ENCODE measurements at places on chromosomes 7 and 10.

DNA sequence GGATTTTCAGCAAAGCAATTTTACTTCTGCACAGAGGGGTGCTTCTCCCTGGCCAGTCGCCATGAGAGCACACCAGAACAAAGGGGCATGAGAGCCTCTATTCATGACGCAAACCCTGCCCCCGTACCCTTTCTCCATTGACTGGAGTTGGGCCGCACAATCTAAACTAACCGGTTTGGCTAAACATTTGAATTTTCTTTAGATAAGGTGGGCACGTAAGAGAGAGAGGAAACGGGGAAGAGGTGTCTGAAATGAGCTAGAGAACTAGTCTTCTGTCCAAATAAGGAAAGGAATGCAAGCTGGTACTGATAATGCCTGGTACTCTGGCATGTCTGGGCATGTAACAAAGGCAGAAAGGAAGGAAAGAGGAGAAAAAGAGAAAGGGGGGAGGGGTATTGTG, 13.2 kb upstream of the SCIN start:
- DNase-seq: no peak

GRCh38 chr7:149457766-149458165, 3.1 kb downstream of the ZNF777 start:
- no peak for DNase-seq

GRCh38 chr10:123757853-123758252, 91.7 kb downstream of the GPR26 start:
- no peak for DNase-seq

GRCh38 chr10:57973451-57973850, 294.2 kb downstream of the IPMK start:
- DNase-seq: no peak

DNA sequence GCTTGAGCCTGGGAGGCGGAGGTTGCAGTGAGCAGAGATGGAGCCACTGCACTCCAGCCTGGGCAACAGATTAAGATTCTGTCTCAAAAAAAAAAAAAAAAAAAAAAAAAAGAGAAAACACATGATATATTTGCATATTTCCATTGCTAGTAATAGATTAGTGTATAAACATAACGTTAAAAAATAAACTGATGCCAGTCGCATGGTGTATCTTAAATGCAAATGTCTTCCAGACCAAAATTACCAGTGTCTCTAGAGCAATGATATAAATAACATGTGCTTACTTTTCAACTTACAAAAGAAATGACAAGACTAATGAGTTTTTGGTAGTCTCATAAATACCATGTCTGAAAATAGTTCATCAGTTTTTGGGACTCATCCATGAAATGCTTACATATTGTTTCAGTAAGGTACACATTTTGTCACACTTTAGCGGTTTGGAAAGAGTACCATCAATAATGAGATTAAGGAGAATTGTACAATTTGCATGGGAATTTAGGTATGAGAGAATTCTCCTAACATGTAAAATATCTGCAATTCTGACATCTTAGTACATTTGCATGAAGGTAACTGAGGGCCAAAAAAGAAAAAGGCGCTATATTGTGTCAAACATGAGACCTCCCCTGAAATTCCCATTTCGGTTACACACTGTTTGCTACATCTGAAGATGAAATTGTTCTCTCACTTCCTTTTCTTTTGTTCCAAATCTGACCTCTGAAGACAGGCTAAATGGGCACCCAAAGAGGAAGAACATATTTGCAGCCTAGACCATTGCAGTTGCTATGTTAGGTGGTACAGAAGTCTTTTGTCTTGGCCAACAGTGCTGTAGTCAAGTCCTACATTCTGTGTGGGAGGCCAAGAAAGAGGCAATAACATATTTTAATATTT, 51.5 kb upstream of the PIP4K2A start:
- DNase-seq: no peak

- DNase-seq: no peak
Measured at GRCh38 chr7:80386686-80387085, 125.2 kb downstream of the GNAT3 start.

GRCh38 chr10:118243907-118244306, 98.2 kb downstream of the FAM204A start:
- DNase-seq: no peak

DNA sequence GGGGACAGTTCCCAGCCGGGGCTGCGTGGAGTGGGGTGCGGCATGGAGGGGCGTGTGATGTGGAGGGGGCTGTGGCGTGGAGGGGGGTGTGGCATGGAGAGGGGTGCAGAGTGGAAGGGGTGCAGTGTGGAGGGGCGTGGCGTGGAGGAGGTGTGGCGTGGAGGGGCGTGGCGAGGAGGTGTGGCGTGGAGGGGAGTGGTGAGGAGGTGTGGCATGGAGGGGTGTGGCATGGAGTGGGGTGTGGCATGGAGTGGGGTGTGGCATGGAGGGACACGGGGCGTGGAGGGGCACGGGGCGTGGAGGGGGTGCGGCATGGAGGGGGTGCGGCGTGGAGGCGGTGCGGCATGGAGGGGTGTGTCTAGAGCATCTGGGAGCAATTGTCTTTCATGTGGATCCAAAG, 33.6 kb downstream of the NKX6-2 start:
- DNase-seq: no peak

GRCh38 chr7:154383045-154383444, 330.8 kb downstream of the DPP6 start:
- DNase-seq: no peak

GRCh38 chr7:34401776-34402175, 256.2 kb upstream of the NPSR1 start:
- DNase-seq: no peak

DNA sequence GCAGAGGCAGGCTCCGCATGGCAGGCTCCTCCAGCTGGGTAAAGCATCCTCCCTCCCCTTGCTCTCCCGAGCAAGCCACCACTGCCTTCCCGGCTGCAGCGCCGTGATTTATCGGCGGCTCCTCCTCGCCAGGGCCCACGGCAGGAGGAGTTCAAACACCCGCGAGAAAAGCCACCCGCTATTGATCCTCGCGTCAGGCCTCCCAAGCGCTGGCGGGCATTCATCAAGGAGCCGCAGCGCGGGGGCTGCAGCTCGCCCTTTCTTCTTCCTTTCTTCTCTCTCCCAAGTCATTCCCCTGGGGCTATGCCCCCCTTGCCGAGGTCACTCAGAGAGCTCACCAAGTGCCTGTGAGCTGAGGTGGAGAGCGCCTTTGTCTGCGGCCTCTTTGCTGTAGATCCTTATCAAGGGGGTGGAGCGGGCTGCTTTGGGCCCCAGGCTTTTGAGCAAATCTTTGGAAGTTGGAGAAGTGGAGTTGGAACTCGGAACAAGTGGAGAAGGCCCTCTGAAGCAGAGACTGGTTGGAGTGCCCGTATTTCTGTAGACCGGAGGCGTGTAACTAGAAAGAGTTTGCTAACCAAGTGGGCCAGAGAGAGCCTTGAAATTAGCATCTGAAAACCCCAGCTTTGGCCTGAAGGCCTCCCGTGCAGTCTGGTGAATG, 107.2 kb upstream of the PPIF start:
- DNase-seq: no peak

- DNase-seq: no peak
Measured at GRCh38 chr10:75857269-75857846, 425.9 kb downstream of the LRMDA start.

- no peak for DNase-seq
Measured at GRCh38 chr7:66640802-66641525, 12.3 kb downstream of the KCTD7 start.

GRCh38 chr10:89294721-89295239, 7.1 kb upstream of the IFIT2 start:
- DNase-seq: no peak

DNA sequence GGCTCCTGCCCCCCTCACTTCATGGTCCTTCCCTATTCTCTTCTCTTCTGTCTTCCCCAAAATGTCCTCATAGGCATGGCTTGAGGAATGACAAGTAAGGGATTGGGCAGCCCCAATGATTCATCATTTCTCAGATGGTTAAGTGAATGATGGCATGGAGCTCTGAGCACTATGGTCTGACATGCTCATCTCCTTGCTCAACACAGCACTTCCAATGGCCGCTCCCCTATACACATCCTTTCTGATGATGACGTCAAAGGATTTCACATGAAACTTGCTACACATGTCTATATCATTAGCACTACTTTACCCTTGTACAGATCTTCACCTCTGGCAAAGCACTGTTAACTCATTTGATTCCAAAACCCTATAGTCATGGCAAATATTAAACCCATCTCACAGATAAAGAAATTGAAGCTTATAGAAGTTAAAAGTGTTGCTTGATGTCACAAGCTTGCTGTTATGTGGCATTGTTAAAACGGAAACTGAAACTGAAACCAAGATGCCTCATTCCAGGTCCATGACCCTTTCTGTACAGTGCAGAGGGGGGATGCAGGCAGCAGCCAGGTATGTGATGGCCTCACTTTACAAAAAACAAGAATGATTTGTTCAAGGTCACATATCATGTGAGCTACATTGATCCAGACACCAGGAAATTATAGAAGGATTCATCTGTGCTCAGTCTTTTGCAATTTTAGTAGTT, 90.0 kb upstream of the PLXNA4 start:
- DNase-seq: no peak

GRCh38 chr10:10914144-10914543, 103.5 kb upstream of the CELF2 start:
- DNase-seq: no peak

GRCh38 chr7:64533756-64534155, 29.1 kb downstream of the ZNF680 start:
- DNase-seq: no peak

DNA sequence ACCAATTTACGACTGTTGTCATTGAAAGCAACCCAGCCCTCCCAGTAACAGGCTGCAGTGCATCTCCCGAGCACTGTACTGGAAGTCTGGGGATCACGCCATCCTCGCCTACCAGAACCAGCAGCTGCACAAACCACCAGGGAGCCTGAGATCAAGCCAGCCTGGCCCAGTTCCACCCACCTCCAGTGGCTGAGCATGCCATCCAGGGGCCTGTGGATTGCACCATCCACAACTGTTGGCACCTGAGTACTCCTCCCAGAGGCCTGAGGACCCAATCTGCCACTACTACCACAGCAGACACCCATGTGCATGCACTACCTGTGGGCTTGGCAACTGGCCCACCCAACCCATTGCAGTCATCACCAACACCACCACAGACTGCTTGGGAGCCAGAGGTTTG, 44.2 kb downstream of the HERPUD2 start:
- no peak for DNase-seq

- DNase-seq: no peak
Measured at GRCh38 chr7:148397985-148398384, 192.6 kb upstream of the C7orf33 start.

GRCh38 chr7:142645777-142646176, 103.5 kb upstream of the PRSS1 start:
- DNase-seq: no peak

DNA sequence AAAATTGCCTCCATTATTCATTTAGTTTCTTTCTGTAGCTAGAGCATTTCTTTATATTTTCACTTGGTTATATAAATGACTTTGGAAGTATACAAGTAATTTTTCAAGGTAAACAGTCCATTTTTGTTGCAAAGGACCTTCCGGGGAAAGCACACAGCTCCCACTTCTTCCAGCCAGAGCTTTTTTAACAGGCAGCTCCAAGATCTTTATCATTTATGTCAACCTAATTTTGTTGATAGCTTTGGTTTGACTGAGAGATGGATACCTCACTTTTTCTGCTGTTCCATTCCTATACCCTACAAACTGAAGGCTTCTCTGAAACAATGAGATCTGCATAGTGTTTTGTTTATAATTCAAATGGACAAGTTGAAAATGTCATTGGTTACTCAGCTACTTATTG, 49.3 kb upstream of the RAB11FIP2 start:
- no peak for DNase-seq

- no peak for DNase-seq
Measured at GRCh38 chr7:34025600-34025999, 120.3 kb downstream of the BMPER start.

DNA sequence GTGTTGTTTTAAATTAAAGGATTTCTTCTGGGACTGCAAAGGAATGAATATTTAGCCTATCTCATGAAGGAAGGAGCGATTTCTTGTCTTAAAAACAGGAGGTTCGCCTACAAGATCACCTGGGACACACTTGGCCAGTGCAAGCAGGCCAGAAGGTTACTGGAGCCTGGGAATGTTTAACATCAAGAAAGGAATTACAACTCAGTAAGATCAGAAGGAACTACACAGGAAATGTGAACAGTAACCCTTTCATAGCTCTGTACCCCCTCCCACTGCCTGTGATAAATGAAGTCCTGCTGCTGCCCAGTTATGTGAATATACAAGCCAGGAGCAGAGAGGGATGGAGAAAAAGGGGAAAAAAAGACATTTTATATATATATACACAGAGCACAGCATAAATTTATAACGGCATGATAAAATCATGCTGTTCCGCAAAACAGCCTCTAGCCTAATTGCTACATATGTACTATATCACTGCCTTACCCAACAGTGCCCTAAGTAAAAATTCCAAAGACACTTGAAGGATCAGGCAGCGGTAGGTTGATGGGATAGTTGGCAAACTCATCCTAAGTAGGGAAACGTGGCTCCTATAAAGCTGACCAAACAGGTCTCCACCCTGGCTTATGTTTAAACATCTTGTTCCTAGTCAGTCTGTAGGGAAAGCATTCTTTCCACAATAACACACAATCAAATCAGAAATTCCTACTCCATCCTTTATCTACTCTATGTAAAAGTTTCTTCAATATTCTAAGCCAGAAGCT, 63.8 kb downstream of the ZNF438 start:
- DNase-seq: no peak

DNA sequence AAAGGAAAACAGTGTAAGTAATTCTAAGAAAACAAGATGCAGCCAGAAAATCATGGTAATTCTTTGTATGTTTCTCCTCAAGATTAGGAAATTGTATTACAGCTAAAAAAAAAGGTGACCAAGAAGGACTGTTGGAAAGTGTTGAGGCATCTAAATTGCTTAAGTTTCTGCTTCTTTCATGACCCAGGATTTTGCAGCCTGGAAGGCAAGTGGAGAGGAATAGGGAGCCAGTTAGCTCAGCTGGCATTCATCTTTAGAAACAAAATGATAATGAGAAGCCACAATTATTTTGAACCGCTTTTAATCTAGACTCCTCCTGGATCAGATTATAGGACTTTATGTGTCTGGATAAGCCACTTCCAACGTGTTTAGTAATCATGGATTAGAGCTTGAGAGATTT, 56.8 kb upstream of the TMEM229A start:
- DNase-seq: no peak

DNA sequence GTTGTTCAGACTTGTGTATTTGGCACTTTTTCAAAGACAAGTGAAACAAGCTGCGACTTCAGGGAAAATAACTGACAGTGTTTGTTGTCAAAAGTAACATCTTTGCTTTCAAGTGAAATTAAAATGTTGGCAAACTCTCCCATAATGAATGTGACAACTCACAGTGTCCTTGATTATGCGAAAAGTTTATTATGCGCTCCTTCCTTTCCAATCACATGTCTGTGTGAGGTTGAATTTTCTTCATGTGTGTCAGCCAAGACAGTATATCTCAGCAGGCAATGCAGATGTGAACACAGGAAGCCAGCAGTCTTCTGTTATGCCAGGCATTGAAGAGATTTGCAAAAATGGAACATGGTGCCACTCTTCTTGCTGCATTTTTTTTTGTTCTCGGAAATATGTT, 28.7 kb downstream of the FBH1 start:
- DNase-seq: no peak

DNA sequence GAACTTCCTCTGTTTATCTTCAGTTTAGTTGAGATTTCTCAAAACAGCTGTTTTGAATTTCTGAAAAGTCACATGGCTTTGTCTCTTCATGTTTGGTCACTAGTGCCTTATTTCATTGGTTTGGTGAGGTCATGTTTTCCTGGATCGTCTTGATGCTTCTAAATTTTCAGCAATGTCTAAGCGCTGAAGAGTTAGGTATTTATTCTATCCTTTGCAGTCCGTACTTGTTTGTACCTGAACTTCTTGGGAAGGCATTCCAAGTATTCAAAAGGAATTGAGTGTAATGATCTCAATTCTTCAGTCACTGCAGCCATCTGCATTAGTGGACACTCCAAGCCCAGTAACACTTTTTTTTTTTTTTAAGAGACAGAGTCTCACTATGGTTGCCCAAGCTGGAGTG, 67.7 kb downstream of the HERC4 start:
- no peak for DNase-seq

Data from NCI-H446 (cell line).